Renal cortex interstitium (tissue), 15 donors: ENCODE measurements at places on chromosomes 6 and 20. TPM values are rescaled to one million over a fixed set of nuclear protein-coding genes. Genes with fewer than 3 reads are reported as not detected.

GRCh38 chr6:81998432-81998831 lies 246.0 kb upstream of the TENT5A start:
- no peak for DNase-seq

The OR2B6 gene
- polyA plus RNA-seq, result 0.20 TPM

DNA sequence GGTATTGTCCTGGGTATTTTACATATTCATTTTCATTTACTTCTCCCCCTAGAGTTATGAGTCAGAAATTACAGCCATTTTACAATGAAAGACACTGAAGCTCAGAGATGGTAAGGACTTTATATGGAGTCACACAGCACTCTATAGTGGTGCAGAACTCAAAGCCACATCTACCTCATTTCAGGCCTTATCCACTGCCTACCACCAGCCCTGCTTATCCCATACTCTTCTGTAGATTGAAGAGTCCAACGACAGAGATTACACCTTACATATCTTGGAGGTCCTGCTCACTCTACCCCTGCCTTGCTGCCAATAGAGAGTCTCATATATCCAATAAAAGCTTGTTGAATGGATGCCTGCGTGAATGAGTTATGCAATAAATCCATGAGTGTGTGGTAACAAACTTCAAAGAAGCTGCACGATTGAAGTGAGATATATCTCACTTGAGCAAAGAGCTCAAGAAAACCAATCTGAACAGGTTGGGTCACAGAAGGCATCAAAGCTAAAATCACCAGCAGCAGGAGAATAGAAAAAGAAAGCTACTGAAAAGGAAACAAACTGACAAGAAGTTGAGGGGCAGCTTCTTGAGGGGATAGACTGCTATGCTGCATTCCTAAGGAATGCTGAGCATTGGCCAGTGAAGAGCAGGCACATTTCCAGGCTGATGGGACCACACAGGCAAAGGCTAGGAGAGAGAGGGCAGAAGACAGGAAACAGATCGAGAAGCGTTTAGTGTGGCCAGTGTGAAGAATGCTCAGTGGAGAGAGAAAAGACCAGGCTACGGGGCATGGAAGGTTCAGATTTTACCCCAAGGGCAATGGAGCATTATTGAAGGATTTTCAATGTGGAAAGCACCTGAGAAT lies 585.6 kb downstream of the DHX35 start:
- DNase-seq, result no peak

DNA sequence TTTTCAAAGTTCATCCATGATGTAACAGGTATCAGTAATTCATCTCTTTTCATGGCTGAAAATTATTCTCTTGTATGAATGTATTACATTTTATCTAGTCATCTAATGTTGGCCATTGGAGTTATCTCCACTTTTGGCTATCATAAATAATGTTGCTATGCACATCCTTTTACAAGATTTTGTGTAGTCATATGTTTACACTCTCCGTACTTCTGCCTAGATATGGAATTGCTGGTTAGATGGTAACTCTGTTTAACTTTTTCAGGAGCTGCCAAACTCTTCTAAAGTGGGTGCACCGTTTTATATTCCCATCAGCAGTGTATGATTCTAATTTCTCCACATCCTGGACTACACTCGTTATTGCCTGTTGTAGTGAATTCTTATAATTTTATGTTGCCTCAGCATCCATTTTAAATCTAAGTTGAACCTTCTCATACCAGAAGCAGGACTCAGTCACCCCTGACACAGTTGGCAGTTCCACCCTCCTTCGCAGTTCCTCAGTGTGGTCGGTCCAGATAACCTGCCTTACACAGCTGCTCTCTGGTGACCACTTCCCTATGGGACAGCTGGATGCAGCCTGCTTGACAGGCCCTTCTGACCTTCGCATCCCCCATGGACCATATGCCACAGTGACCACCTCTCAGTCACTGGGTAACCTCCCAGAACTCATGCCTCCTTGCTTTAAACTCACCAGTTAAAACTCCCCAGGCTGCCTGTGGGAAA lies 33.9 kb downstream of the KIZ start:
- no peak for DNase-seq

DNA sequence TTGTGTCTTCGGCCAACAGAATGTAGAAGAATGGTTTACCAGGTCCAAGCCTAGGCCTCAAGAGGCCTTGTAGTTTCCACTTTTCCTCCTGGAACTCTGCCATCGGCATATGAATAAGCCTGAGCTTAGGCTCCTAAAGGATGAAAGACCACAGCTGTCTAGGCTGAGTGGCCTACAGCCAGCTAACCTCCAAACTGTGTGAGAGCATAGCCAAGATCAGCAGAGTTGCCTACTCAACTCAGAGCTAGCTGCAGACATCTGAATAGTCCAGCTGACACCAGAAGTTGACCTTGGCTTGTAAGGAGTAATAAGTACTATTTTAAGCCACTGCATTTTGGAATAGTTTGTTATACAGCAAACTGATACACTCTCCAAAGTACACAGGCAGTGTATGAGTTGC lies 52.6 kb upstream of the SMIM29 start:
- no peak for DNase-seq

- DNase-seq, result no peak
Measured at GRCh38 chr6:3510617-3511016, 53.8 kb upstream of the SLC22A23 start.

DNA sequence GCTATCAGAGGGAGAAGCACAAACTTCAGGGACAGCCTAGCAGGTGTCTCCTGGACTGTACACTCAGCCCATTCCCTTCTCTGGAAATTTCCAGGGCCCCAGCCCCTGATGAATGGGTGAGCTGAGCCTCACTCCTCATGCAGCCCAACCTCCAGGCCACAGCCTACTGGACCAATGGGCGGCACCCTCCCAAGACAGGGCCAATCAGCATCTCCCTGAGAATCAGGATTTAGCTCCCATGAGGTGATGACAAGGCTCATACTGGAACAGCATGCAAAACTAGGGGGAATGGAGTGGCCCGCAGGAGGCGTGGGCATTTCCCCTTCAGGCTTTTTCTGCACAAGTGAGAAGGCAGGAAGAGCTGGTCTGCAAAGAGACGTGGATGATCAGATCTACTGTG lies 29.0 kb downstream of the NFATC2 start:
- DNase-seq, result no peak

- DNase-seq, result no peak
Measured at GRCh38 chr20:40883097-40883496, 145.5 kb upstream of the TOP1 start.

DNA sequence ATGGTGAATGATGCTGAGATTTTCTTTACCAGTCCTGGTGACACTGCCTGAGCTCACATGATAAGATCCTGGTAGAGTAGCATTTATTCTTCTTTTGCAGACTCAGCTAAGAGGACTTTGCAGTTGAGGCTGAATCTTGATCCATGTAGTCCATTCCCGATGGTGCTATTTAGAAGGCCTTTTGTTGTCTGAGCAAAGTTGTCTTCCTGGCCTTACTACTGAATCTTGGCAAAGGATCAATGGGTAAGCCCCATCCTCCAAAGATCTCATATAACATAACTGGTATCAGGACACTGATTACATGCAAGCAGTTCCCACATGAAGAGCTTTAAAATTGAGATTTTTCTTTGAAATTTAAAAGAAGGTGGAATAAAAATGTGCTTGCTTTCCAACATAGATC lies 291.6 kb downstream of the SOX4 start:
- DNase-seq, result no peak

DNA sequence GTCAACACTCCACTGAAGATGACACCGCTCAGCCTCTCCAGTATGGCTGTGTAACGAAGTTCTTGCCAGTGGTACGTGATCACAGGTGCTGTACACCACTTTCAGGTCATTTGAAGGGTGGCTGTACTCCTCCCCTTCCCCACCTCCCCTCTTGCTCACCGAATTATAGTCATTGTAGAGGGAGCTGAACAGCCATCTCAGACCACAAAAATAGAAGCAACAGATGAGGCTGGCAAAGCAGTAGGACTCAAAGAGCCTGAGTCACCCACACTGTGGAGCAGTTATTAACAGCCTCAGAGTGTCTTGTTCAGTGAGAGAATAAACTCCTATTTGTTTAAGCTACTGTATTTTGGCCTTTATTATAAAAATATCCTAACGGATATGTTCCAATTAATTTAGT lies 192.5 kb upstream of the MCHR2 start:
- no peak for DNase-seq

DNA sequence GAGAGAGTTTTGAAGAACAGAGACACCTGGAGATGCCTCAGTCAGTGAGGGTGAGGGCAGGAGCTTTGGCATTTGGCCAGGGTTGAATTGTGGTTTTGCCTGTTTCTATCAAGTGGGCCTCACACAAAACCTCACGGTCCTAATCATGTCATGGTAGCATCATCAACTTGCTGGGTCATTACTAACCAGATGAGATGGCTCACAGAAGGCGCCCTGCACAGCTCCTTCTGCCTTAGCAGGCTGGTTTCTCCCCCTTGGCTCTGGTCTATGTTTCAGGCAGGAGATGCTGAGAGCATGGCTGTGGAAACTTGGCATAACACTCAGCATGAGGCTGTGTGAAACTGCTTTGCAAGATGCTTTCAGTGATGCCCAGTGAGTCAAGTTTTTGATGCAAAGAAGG lies 99.3 kb downstream of the LRRC1 start:
- DNase-seq, result no peak

The CCN5 gene
- polyA plus RNA-seq, result 0.26 TPM

DNA sequence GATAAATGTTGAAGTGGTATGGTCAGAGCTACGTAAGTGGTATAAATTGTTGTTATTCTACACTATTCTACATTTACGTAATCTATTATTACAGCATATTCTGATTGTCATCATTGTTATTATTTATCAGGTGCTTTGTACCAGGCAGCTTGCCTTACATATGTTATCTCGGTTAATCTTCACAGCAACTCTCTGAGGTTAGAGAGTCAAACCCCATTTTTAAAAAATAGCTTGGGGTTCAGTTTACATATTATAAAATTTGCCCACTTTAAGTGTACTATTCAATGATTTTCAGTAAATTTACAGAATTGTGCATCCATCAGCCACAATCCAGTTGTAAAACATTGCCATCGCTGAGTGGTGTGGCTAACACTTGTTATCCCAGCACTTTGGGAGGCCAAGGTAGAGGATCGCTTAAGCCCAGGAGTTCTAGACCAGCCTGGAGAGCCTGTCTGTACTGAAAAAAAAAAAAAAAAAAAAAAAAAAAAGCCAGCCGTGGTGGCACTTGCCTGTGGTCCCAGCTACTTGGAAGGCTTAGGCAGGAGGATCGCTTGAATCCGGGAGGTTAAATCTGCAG lies 35.5 kb downstream of the PPP1R16B start:
- no peak for DNase-seq

DNA sequence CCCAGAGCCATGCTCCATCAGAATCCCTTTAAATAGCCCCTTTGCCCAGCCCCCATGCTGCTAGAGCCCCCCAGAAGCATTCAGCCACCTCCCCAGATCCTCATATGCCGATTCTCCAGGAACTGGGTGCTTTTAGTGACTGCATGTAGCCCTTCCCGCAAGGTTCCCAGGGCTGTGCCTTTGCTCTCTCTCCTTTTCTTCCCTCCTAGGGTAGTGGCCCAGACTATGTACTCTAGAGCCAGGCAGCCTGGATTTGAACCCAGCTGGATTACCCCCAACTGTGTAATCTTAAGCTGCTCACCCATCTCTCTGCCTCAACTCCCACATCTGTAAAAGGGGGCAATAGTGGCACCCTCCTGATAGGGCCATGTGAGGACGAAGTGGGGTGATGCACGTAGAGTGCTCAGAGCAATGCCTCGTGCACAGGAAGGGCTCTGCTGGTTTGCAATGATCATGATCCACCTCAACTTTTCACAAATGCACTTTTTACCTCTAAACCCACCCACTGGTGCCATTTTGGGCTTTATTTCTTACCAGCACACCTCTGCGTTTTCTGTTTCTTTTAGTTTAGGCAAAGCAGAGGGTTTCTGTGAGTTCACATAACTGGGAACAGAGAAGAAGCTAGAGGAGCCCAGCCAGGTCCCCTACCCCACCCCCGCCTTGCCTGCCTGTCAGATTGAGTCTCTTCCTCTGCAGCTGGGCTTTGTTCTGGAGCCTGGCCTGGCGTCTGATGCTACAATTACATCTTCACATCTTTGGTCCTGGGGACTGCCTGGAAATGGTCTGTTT lies 396.5 kb downstream of the RNGTT start:
- DNase-seq, result no peak

The ALDH5A1 gene
- polyA plus RNA-seq, result 32.7 TPM
